Gastrocnemius medialis (tissue), 4 donors: ENCODE measurements at places on chromosomes 2 and 18. TPM values are rescaled to one million over a fixed set of nuclear protein-coding genes. Genes with fewer than 3 reads are reported as not detected.

Gene UGT1A10
- not detected for total RNA-seq

GRCh38 chr18:58674863-58675472 lies 3.7 kb downstream of the MALT1 start:
- no peak for DNase-seq

DNA sequence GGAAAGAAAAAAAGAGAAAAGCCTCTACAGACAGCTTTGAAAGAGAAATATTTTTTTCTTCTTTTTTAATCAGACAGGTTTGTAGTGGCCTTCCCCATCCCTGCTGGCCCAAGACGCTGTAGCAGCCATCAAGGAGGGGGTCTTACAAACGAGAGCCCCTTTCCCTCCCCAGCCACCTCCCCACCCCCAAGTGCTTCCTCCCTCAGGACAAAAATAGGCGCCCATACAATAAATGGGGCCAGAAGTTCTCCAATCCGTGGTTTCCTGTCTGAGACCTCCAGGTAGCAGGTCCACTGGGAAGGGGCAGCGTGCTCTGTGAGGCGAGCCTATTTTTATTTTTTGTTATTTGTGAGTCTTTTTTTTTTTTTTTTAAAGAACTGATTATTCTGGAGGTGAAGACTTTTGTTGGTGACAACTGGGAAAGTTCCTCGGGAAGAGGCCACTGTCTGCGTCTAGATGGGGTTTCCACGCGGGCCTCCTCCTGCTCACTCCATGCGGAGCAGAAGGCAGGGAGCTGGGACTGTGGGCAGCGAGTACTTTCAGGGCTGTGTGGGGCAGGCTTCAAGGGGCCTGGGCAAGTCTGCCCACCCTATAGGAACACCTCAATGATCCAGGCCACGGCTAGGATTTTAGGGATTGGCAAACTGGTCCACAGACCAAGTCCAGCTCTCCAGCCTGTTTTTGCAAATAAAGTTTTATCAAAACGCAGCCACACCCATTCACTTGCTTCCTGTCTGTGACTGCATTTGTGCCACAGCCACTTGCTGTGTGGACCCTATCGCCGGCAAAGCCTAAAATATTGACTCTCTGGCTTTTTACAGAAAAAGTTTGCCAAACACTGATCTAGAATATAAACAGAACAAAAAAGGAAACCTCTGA lies 139.6 kb downstream of the CTIF start:
- no peak for DNase-seq

DNA sequence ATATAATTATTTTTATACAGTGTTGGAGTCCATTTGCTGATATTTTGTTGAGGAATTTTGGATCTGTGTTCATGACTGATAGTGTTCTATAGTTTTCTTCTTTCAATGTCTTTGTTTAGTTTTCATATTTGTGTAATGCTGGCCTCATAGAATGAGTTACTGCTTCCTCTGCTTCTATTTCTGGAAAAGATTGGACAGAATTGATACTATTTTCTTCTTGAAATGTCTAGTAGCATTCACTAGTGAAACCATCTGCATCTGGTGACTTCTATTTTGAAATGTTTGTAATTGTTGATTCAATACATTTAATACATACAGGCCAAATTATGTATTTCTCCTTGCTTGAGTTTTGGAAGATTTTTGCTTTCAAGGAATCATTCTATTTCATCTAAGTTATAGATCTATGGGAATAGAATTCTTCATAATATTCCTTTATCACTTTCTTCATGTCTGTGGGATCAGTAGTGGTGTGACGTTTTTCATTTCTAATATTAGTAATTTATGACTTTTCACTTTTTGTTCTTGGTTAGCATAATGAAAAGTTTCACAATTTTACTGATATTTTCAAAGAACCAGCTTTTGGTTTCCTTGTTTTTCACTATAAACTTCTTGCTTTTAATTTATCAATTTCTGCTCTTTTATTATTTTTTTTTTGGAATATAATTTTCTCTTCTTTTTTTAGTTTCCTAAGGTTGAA lies 509.9 kb upstream of the VRK2 start:
- no peak for DNase-seq

DNA sequence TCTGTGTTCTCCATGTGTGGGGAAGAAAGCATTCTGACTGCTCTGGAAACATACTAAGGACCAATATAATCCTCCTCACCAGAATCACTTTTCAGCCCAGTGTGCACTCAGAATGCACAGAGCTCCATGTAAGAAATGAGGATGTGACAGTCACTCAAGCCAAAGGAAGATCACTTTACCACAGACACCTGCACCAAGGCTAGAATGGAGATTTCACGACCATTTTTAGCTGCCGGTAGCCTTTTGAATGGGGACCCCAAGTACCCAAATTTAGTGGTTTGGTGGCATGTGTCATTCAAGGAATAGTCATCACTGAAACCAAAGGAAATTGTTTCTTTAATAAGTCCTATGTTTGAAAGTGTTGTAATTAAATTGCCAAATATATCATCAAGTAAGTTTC lies 613.2 kb upstream of the ACVR2A start:
- DNase-seq = no peak

Gene CCDC102B
- 3.3 TPM for total RNA-seq

DNA sequence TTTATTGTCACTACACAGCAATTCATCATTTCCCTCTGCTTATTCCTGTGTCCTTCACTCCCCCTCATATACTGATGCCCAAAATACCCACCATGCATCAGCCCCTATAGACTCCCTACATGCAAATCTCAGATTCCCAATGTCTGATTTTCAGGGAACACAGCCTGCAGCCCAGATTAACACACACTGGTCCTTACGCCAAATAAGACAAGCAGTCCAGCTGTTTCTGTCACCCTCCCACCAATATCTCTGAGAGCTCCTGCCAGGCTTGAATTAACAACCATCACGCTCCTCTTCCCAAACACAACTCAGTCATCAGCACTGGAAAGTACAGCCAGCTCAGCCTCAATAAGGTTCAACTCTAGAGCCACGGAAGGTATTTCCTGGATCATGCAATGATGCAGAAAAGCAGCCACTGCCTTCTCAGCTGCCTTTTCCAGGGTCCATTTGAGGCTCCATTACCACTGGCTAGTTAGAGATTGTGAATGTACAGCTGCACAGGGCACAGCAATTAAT lies 39.0 kb upstream of the SLC35F5 start:
- no peak for DNase-seq

GRCh38 chr2:143728498-143728897 lies 599.3 kb downstream of the ARHGAP15 start:
- no peak for DNase-seq

GRCh38 chr2:46462936-46463335 lies 16.4 kb upstream of the TMEM247 start:
- DNase-seq = no peak

DNA sequence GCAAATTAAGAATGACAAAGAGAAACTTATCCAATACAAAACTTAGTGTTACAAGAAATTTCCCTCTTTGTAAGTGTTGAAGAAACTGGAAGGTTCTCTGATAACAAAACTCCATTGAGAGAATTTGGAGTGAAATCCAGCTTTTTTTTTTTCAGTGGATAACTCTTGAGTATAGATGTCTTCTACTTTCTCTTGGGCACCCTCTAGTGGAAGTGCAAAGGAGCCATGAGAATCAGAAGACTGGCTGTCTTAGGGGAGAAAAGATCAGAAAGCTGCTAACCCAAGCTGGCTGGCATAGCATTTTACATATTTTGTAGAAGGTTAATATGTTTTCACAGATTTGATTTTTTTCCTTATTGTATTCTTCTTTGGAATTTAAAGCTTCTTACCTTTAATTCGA lies 138.8 kb upstream of the SATB2 start:
- no peak for DNase-seq

Gene IL1A
- total RNA-seq = not detected

Gene ACKR3
- total RNA-seq = 9.3 TPM

- DNase-seq = no peak
Observed at GRCh38 chr2:121409388-121409787, 121.3 kb upstream of the RNU4ATAC start.

Gene C2orf15
- total RNA-seq = not detected

DNA sequence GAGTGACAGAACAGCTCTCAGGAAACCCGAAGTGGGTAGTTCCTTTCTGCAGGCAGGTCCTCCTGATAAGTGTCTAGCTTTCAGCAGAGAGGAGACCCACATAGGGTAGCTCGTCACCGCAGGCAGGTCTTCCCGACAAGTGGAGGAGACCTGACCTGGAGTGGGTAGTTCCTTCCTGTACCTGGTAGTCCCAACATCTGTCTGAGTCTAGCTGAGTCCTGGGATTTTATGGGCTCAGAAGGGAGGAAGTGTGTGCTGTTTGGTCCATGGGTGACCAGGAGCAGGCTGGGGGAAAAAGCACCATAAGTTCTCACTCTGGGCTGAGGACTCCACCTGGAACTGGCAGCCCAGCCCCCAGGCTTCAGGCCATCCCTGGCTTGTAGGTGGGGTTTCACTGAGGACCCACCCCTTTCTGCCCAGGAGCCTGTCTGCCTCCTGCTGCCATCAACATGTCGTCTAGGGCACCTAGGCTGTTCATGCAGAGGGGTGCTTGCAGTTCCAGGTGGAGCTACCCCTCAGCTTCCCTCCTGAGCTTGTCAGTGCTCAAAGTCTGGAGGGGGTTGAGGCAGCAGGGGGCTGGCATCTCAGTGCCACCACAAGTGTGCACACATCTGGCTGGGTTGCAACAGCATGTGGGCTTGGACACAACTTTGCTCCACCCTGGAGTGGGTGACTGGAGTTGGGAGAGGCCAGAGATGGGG lies 9.4 kb downstream of the DYSF start:
- no peak for DNase-seq

Gene FARSB
- total RNA-seq = 23.9 TPM

Gene SIX2
- 65.5 TPM for total RNA-seq

GRCh38 chr2:223522796-223523195 lies 79.4 kb downstream of the SCG2 start:
- DNase-seq = no peak

GRCh38 chr2:166333801-166334200 lies 41.9 kb downstream of the SCN9A start:
- no peak for DNase-seq

Gene FBXO41
- total RNA-seq = 0.82 TPM

- no peak for DNase-seq
Observed at GRCh38 chr2:147538088-147538487, 306.7 kb upstream of the ACVR2A start.

Gene PPP1R1C
- not detected for total RNA-seq

Gene FEV
- not detected for total RNA-seq

- no peak for DNase-seq
Observed at GRCh38 chr18:62453864-62454263, 69.0 kb upstream of the ZCCHC2 start.

GRCh38 chr18:79393181-79393634 lies 2.5 kb upstream of the NFATC1 start:
- no peak for DNase-seq

Gene GORASP2
- 67.0 TPM for total RNA-seq

Gene SERPINB4
- total RNA-seq = not detected

- no peak for DNase-seq
Observed at GRCh38 chr2:21404827-21405625, 281.3 kb downstream of the TDRD15 start.

Gene CD302
- total RNA-seq = 6.7 TPM

Gene DNMT3A
- total RNA-seq = 9.1 TPM

- DNase-seq = peak; percentile 64
Observed at GRCh38 chr2:20542746-20543468, 96.0 kb downstream of the RHOB start.

Gene CPLX4
- not detected for total RNA-seq

DNA sequence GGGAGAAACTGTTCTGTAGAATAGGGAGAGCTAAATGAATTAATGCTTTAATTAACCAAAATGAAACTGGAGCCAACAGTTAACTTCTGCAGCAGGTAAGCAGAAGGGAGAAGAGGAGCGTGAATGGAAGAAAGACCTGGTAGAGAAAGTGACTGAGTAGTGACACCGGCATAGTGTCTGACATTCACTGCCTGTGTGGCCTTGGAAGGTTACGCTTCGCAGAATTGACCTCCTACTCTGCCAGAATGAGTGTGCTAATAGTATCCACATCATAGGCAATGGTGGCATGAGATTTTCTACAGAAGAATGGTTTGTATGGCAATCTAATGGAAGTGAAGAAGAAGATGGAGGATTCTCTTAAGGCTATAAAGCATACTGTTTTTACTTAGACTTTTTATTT lies 614.4 kb downstream of the CPS1 start:
- DNase-seq = no peak

DNA sequence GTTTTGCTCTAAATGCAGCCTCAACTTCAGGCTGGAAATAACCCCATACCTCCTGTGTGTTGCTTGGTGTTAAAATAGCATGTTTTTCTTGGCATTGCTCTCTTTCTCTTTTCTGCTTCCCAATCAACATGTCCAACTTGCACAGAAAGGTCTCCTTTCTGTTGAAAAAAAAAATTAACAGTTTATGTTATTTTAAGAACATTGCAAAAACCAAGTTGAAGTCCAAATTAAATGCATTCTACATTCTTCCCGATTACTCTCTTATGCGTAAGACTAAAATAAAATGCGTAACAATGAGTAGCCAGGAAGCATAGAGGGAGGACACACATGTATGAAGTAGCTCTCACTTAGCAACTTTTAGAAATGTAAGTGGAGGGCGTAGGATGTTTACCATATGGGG lies 1406.1 kb upstream of the NXPH2 start:
- no peak for DNase-seq

Gene UCN
- not detected for total RNA-seq

DNA sequence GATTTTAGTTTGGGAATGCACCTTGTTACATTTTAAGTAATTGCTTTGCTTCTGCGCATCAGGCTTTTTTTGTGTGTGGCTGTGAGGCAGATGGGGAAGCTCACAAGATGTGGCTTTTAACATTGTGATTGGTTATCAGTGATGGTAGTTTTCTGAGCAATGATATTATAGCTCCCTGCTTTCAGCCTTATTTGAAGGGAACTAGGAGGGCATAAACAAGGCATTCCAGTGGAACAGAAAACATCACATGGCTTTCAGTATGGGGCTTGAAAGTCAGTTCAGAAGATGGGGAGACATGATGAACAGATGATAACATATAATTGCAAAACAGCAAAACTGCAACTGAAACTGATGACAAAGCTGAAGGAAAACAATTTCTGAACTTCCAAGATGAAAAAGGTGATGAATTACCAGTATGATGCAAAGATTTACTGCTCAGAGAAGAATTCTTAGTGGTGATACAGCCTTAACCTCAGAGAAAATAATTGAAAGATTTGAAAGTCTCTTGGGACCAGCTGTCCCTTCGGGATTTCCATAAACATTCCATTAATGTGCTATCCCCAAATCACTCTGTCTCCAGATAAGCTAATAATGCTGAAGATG lies 439.7 kb downstream of the RND3 start:
- no peak for DNase-seq

DNA sequence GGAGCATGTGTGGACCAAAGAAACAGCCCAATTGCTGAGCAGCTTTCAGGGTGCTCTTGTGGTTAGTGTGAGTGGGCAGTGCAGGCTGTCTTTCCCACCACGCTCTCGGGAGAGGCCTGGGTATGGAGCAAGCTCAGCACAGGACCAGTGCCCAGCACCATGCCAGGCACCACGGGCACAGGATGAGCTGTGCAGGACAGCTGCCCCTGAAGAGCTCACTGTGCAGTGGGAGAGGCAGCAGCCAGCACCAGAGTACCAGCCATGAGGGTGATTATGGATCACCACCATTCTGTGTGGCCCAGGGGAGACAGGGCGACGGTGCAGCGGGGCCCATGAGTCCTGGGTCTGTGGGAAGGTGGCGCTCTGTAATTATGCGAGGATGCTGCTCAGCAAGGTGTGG lies 29.7 kb upstream of the FAHD2A start:
- DNase-seq = no peak

- no peak for DNase-seq
Observed at GRCh38 chr2:241795021-241795999, 13.7 kb upstream of the NEU4 start.

- no peak for DNase-seq
Observed at GRCh38 chr2:226802573-226802972, 3.0 kb upstream of the IRS1 start.

- no peak for DNase-seq
Observed at GRCh38 chr2:152506843-152507242, 171.9 kb downstream of the FMNL2 start.

- DNase-seq = no peak
Observed at GRCh38 chr2:174051741-174052583, 86.8 kb upstream of the SP3 start.
